NCI-H82 (cell line): ENCODE measurements at places on chromosomes 16 and 17.

GRCh38 chr16:19118938-19119431 lies 5.2 kb downstream of the ITPRIPL2 start:
- no peak for DNase-seq

DNA sequence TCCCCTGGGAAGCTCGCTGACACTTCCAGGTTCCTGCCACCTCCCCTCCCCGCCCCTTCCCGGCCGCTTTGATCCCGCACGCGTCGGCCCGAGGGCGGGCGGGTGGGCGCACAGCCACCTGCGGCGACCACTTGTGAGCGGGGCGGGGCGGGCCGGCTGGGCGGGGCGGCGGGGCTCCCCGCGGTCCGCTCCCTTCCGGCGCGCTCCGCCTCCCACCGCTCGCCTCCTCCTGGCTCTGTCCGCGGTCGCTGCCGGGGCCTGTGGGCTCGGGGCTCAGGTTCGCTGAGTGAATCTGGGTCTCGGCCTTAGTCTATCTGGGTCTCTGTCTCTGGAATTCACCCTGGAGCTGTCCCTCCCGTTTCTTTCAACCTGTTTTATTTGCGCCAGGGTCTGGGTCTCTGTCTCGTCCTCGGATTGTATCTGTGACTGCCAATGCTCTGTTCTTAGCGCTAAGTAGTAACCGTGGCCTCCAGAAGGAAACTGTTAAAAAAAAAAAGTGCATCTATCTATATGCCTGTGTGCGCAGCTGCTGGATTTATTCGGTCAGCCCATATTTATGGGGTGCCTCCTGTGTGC lies 2.7 kb upstream of the HES7 start:
- DNase-seq, result peak; percentile 89

DNA sequence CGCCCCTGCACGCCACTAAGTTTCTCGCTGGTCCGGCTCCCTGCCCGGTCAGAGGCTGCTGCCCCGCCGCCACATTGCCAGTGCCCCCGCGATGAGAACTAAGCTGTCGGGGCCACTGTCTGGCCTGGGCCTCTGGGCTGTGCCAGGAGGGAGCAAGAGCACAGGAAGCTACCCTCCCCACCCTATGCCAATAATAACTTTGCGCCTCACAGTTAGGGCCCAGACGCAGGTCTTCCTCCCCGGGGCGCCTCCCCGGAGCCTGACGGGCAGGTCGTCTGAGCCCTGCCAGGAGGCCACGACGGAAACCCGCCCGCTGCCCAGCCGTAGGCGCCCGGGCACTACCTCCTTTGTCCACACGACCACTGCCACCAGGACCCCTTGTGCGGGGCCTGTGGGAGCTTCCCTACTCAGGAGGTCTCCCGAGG lies 1.5 kb downstream of the ZFPM1 start:
- DNase-seq, result no peak

DNA sequence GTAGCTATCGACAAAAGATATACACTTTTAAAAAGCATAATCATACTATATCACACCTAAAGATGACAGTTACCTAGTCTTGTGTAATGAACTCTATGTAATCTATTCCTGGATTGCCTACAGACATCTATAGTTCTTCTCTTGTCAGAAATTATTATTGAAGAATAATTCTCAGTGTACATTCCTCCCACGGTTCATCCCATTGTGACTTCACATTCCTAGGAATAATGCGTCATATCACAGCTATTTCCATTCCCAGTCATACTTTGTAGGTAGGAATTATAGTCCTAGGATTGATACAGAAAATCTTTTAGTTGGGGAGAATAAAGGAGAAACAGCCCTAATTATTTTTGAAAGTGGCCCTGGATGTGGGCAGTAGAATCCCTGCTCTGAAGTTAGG lies 44.0 kb upstream of the ABCC11 start:
- DNase-seq, result no peak
